ENCODE measurements at places on chromosomes 7 and 10.

- DNase-seq = no peak
Measured at GRCh38 chr7:29434380-29434768, 129.3 kb upstream of the PRR15 start.

GRCh38 chr10:113982296-113982695, 61.4 kb upstream of the ADRB1 start:
- DNase-seq = no peak

- no peak for DNase-seq
Measured at GRCh38 chr7:98178762-98179490, 32.3 kb upstream of the BHLHA15 start.

DNA sequence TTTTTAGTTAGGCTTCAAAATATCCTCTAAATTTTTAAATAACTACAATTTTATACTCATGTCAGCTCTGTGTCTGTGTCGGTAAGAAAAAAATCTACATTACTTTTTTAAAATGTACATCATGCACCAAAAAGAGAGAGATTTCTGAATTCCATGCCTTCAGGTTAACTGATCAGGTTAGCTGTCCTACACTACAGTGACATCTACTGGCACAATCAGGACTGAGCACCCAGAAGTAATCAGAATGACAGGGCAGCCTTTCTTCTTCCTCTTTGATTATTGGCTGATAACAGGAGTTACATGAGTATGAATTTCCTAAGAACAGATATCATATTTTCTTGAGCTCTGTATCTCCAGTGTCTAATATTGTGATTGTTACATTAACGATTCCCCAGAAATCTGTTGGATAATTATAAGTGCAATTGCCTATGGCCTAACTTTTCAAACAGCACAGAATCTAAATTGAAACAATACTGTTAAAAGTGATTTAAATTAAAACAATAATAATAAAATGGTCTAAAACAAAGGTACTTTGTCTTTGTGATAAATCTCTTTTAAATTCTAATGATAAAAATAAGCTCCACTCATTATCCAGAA, 41.8 kb upstream of the HYCC1 start:
- peak; percentile 27 for DNase-seq

GRCh38 chr7:25854059-25854458, 297.9 kb upstream of the NFE2L3 start:
- no peak for DNase-seq

DNA sequence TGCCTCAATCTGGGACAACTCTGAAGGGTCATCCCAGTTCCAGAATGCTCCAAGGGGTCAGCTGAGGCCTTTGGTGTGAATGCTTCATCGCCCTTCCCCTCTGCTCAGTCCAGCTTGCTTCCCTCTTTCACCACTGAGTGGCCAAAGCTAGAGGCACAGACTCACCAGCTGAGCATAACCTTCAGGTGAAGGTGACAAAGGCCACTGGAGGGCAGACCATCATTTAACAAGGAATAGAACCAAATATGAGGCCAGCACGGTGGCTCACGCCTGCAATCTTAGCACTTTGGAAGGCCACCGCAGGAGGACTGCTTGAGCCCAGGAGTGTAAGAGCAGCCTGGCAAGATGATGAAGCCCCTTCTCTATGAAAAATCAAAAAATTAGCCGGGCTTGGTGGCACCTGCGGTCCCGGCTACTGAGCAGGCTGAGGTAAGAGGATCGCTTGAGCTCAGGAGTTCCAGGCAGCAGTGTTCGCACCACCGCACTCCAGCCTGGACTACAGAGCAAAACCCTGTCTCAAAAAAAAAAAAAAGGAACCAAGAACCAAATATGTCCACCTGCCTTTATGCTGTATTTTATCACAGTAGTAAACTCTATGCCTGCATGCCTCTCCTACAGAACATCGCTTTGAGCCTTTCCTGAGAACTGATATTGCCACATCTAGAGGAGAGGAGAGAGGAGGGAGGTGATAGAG, 13.4 kb downstream of the PRKAG2 start:
- DNase-seq = no peak

DNA sequence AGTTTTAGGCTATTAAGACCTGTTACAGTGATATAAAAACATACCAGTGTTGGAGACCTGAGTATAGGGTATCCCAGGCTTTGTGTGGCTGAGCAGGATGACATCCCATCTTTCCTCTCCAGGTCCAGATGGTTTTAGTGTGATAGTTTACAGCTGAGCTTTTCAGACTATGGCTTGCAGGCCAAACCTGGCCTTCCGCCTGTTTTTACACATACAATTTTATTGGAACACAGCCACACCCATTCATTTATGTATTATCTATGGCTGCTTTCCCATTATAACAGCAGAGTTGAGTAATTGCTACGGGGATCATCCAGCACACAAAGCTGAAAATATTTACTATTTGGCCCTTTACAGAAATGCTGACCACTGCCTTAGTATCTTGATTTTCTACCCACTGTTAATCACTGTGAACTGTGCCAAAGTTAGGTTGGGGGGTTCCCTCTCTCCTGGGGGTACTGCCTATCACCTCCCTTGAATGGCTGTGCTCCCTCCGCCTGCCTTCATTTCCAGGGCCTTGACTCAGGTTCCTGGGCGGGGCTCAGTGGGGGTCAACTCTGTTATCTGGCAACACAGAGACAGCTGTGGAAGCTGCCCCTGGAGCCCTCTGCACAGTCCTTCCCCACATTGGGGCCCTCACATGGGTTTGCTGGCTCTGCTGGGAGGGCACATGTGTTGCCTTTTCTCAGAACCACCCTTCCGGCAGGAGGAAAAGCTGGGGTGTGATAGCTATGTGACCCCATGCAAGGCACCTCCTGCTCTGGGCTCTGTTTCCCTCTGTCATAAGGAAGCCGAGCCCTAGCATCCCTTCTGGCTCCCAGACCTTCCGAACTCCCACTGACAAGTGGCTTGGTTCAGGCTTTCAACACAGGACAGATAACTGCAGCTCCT, 40.3 kb upstream of the SH2D4B start:
- no peak for DNase-seq

DNA sequence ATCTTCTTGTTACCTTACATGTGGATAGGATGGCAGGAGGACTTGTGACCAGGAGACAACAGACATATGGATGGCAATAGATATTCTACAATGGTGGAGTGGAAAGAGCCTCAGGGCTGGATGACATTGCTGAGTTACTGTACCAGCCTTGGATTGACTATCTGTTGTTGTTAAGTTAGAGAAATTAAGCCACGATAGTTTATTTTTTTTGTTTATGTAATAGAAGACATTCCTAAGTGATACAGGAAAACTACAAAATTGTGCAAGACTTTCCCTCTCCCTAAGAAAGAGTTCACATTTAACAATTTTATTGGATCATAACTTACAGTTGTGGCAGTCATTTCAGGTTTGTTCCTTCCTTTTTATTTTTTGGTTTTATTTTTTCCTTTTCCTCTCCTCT, 230.7 kb upstream of the CACNA2D1 start:
- DNase-seq = no peak

GRCh38 chr10:34580643-34581042, 234.5 kb downstream of the PARD3 start:
- no peak for DNase-seq

- DNase-seq = no peak
Measured at GRCh38 chr7:91295576-91295975, 31.3 kb downstream of the FZD1 start.

GRCh38 chr7:55052081-55052480, 33.3 kb downstream of the EGFR start:
- DNase-seq = no peak

- DNase-seq = no peak
Measured at GRCh38 chr7:132446260-132446659, 130.0 kb downstream of the PLXNA4 start.

DNA sequence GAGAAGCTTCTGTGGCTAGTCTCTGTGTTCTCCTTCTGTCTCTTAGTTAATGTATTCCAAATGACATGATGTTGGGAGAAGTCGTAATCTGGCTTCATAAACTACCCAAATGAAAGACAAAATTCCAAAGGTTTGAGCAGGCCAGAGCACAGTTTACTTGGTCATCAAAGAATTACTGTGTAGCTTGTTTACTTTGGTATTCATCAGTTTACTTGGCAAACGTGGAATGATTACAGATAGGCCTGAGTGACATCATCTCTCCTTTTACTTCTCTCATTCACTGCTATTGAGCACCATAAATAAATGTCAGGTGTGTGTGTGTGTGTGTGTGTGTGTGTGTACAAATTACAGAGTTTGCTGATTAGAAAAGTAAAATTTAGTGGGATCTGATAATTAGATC, 327.3 kb downstream of the PHTF2 start:
- DNase-seq = no peak

DNA sequence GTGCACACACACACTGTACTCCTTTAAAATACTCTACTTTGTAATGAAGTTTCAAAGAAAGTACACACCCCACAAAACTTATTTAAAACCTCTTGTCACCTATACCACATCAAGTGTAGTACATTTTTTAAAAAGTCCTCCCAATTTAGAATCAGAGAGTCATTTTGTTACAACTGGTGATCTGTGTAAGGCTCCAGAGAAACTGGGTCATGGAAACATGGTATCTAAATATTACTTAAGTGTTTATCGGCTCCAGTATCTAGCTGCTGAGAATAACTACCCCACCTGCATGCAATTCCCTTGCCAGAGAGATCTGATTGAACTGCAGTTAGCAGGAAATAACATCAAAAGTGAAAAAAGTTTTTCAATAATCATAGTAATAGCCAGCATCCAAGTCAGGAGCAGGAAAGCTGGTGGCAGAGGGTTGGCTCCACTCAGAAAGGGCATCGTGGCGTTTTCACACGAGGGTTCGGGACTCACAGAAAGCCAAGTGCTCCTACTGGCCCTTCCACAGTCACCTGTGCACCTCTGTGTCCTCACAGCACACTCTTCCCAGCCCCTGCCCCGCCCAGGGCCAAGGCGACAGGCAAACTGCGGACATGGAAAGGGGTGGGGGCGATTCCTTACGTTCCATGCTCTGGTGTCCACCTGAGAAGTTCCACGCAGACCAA, 6.5 kb downstream of the RGS10 start:
- DNase-seq = no peak

GRCh38 chr7:7742223-7742622, 23.8 kb upstream of the RPA3 start:
- no peak for DNase-seq

- DNase-seq = no peak
Measured at GRCh38 chr7:100441641-100442535, 5.6 kb upstream of the PPP1R35 start.

GRCh38 chr10:77564731-77565589, 72.6 kb downstream of the KCNMA1 start:
- DNase-seq = no peak

GRCh38 chr10:110506448-110506847, 8.7 kb downstream of the DUSP5 start:
- no peak for DNase-seq

DNA sequence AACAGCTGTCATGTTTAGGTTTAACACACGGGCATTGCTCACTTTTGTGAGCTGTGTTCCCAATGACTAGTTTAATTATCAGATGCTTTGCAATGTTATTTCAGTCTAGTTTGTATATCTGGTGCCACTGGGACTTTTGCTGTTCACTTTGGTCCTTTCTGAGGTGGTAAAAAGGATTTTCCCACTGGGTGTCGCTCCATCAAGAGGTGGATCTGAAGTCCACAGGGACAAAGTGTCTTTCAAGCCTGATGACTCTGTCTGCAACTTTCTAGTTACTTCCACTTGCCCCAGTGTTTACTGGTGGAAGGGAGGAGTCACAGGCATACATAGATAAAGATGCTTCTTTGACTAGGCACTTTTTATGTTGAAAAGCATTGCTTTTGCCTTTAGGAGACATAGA, 242.2 kb downstream of the HGF start:
- no peak for DNase-seq

All from stimulated activated naive CD4-positive, alpha-beta T cell (primary cell).